CD4-positive, alpha-beta T cell treated with Interleukin-12 subunit alpha and Interleukin-12 subunit beta, for 1 hour (primary cell): ENCODE measurements at places on chromosomes 11 and 22.

- DNase-seq = no peak
Measured at GRCh38 chr11:65854161-65854592, 3.8 kb downstream of the CFL1 start.

GRCh38 chr22:24871611-24872205 lies 65.7 kb downstream of the SGSM1 start:
- DNase-seq = no peak

DNA sequence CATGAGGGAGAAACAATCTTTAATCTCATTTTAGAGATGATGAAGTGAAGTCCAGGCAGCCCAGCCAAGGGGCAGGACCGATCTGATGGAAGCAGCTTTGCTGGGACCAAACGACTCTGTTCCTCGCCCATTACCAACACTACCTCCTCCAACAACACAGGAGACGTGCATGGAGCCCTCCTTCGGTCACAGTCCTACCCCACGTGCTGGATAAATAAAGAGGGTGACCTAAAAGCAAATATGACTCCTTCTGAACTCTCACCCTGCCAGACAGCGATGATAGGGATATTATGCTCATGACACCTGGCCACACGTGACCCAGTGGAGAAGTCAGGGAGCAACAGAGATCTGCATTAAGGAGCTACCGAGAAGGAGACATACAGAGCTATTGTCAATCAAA lies 26.0 kb downstream of the SCGB1A1 start:
- no peak for DNase-seq

- DNase-seq = peak; percentile 68
Measured at GRCh38 chr11:3808861-3809623, 682 bp downstream of the PGAP2 start.

- no peak for DNase-seq
Measured at GRCh38 chr11:74672956-74673692, 58.1 kb downstream of the CHRDL2 start.

DNA sequence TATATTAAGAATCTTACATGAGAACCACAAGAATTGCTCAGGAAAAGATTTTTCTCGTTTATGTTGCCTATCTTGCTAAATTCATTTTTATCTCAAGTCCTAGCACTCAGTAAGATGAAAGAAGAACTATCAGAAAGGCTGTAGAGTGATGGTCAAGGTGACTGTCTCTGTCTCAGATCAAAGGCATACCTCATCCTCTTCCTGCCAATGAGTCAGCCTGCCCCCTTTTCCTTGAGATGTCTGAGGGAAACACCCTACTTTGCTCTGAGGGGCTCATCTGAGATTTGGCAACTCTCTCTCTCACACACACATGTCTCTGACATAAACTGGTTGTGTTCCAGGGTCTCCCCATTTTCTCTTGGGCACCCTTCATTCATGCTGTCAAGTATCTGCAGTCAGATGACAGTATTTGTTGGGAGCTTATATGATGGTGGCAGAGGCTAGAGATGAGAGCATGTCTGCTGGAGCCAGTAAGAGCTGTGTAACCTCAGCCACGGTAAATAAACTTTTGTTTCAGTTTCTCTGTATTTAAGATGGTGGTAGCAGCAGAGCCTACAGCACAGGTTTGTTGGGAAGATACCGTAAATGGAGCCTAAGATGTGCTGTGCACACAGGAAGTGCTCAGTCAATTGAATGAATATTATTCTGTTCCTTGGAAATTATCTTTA lies 1.6 kb downstream of the MMP27 start:
- no peak for DNase-seq

DNA sequence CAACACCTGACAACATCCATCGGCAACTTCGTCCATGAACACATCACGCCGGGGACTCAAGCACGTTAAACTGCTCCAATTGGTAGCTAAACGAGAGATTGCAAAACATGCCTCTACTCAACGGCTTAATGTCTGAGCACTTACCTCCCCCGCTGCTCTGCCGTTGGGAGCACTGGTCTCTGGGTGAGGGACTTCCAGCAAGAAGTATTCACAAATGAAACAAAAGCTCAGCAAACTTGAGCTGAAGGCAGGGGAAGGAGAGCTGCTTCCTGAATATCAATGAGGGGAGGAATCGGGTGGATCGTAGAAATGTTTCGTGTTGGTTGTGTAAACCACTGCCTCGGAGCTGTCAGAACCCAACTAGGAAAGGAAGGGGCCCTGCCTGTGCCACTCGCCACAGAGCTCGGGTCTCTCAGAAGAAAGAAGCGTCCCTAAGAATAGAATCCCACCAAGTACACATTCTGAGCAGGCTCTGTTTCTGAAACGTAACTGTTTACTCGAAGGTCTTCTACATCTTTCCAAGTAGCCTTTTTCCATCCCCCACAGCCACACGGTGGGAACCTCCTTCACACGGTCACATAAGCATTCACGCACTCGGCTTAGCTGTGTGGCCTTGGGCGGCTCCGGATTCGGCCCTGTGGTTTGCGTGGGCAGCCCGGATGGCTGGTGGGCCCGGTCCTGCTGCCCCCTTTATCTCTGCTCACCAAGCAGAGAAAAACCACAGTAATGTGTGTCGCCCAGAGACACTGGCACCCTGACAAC lies at the start of gene MLC1:
Gene MLC1, minus strand, starts transcription at position 216 of the 762 bp plus-strand sequence. CDS start 524 bp downstream, outside the sequence.
- DNase-seq = peak; percentile 9

DNA sequence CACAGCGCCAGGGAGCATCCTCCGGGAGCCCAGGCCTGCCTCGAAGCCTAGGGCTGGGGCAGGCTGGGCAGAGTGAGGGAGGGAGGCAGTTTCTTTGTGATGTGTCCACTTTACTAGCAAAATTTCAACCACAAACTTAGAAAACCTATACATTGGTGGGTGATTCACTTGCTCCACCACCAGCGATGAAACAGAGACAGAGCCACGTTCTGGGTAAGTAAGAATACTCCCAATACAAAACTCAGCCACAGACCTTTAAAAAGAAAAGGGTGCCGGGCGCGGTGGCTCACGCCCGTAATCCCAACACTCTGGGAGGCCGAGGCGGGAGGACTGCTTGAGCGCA lies 22.3 kb downstream of the CDKN1C start:
- no peak for DNase-seq

DNA sequence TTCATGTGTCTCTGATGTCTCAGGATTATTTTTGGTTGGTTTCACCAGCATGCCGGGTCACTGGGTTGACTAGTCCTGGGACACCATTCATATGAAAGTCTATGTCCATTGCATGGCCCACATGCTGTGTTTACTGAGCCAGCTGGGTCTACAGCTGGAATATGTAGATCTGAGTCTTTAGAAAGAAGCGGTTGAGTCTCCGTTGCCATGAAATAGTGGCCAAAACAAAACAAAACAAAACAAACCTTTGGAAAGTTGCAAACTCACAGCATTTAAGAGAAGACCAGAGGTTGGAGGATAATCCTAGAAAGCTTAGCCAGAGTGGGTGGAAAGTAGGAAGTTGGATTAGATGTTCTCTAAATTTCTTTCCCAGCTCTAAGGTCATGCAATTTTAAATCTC lies 191.8 kb upstream of the NTM start:
- no peak for DNase-seq

DNA sequence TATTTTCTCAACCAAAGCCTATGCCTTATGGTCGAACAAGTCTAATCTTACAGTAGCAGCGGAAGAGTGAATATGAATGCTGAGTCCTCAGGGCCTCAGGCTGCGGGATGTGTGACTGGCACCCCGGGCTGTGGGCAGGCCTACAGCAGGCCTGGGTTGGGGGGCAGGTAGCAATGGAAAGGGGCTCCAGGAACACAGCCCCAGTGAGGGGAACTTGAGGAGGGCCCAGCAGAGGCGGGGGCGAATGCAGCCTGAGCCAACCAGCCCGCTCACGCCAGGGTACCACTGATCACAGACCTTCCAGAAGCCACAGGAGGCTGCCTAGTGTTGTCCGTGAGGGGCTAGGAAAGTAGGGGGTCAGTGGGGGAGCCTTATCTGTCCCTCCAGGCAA lies 11.3 kb upstream of the CD5 start:
- DNase-seq = no peak

GRCh38 chr11:129414144-129414872 lies 38.7 kb downstream of the BARX2 start:
- DNase-seq = no peak
